Stimulated activated CD4-positive, alpha-beta T cell treated with anti-CD3 and anti-CD28 coated beads, Interleukin-4, amount 100 ng/mL, for 48 hours (primary cell): ENCODE measurements at places on chromosomes 3 and 15.

DNA sequence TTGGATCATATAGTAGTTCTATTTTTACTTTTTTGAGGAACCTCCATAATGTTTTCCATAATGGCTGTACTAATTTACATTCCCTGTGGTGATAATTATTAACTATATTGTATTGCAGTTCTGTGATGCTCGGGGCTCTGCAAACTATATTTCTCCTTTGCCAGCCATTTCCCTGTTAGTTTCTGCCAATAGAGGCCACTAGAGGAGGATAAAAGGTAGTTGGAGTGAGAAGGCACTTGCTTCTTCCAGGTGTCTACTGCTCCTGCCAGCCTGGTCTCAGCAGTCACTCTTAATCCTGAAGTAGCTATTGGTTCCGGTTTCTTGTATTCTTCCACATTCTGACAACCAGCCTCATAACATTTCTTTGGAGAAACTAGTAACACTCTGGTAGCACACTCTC lies 233.9 kb upstream of the GBE1 start:
- DNase-seq, result no peak

GRCh38 chr3:169836078-169836941 lies 23.6 kb upstream of the LRRC34 start:
- no peak for DNase-seq

GRCh38 chr3:160378331-160379109 lies 20.5 kb downstream of the IFT80 start:
- DNase-seq, result no peak

GRCh38 chr3:111787556-111788463 lies 71.3 kb upstream of the PHLDB2 start:
- DNase-seq, result no peak

DNA sequence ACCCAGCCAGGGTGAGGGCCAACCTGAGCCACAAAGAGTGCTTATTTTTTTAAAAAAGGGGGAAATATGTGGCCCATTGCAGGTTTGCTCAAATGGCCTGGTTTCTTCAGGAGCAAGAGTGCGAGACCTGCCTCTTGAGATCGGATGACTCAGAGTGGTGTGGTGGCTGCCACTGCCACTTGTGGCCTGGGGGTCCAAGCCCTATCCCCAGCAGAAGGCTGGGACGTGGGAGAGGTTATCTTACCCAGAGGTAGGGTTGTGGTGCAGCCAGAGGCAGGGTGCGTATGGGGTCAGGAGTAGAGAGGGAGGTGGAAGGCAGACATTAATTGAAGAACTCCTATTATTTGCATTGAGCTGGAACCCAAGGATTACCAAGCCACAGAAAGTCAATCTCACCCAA lies 83.2 kb upstream of the SMAD3 start:
- no peak for DNase-seq

DNA sequence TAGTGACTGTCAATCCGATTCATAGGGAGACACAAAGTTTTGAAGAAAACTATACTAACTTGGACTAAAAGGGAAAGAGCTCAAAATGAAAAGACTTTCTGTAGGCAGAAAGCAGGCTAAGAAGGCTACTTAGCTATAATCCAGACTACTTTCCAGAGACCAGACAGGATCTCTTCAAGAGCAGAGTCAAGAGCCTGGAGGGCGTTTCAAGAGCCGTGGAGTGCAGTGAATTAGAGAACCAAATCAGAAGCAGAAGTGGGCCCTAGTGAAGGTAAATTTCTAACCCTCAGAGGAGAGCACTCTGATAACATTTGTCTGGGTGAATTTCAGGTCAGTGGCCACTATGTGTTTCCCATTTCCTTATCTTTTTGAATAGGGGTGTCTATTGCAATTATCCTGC lies 76.4 kb downstream of the CGGBP1 start:
- DNase-seq, result no peak

DNA sequence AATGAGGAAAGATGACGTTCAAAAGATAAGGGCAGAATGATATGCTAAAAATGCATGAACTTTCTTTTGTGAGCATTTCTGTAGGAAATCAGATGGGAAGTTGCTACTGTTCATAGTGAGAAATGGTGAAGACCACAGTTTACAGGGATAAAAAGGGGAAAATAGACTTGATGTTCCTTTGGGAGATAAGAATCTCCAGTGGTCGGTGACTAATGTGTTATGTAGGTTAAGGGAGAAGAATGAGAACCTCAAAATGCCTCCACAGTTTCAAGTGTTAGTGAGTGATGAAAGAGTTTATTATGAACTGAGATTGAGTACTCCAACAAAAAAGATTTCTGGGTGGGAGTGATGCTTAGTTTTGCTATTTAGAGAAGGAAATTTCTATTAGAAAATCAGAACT lies 247.2 kb downstream of the LSAMP start:
- DNase-seq, result no peak

GRCh38 chr15:69825941-69826818 lies 271.5 kb downstream of the TLE3 start:
- DNase-seq, result no peak
